ENCODE measurements at places on chromosomes 12 and 14.

GRCh38 chr12:33223956-33224355, 215.7 kb downstream of the SYT10 start:
- no peak for DNase-seq

GRCh38 chr14:22096514-22096895, 422.9 kb upstream of the OR4E1 start:
- no peak for DNase-seq

DNA sequence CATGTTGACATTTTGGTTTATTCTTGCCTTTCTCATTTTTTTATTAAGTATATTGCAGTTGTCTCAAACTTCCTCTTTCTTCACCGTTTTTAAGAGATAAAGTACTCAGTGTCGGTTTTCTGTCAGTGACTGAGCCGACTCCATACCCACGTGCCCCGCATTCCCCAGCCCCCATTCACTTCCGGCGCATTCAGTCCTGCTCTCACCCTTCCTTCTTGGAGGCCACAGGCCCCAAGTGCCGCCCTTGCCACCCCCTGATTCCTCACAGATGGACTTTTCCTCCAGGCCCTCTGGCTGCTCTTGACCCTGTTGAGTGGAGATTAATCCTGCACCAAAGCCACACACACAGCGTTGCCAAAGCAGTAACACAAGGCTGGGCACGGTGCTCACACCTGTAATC, 19.1 kb upstream of the DNAH10 start:
- no peak for DNase-seq

DNA sequence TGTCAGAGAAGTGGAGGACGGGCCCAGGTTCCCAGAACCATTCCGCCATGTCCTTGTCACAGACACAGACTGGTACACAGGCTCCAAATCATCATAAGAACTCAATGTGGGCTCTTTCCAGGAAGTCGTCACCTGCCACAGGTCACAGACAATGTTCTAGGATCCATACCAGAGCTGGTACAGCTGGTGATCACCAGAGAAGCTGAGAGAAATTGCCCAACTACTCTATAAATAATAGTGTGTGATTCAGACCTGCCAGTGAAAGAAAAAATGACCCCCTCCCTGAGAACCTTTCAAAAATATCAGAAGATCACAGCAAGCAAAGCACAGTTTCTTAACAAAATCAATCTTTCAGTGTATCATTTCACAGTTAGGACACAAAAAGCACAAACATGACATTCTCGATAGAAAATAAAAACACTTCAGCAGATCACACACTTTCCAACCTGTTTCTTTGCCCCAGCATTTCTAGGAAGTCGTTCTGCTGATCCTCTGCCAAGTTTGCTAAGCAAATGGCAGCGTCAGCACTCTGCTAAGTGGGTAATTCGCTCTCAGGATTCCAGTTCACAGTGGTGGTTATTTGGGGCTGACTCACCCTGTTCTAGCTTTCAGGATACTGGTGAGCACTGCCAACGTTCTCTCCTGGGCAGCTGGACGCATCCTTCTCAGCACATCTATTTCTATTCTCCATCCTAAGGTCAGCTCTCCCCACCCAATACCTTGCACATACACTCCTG, 223.3 kb upstream of the SFSWAP start:
- peak; percentile 38 for DNase-seq

GRCh38 chr14:55911776-55912175, 206.4 kb upstream of the PELI2 start:
- no peak for DNase-seq

- no peak for DNase-seq
Measured at GRCh38 chr12:84960918-84961317, 48.3 kb upstream of the SLC6A15 start.

- DNase-seq = no peak
Measured at GRCh38 chr12:49761677-49762467, 20.5 kb downstream of the TMBIM6 start.

DNA sequence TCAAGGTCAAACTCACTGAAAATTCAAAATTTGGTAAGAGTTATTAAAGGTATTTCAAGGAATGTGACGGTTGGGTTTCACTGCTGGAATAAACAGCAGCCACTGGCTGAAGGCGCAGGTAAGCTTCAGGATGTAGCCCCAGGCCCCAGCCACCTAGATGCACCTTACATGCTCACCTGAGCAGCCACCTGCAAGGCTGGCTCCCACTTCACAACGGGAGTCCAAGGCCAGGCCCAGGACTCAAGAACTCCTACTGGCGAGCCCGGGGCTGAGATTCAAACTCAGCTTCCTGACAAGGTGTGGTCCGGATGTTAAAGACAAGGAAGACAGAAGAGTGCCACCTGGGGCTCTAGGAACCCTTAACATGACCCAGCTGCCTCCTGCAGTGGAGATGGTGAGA, 78.4 kb downstream of the ITPK1 start:
- no peak for DNase-seq

DNA sequence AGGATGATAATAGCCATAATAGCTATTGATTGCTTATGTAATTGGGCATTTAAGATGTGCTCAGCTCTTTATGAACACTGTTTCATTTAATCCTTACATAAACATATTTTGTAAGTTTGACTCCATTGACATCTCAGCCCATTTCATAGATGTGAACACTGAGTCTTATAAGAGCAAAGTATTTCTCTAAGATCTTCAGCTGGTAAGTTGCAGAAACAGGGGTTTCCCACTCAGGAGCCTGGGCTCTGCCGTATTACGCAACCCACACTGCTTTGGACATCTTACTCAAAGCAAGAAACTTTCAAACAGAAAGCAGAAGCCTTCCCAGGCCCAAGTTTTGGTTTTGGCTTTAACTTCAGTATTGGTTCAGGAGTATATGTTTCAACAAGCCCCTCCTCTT, 705.1 kb downstream of the MED13L start:
- DNase-seq = no peak

DNA sequence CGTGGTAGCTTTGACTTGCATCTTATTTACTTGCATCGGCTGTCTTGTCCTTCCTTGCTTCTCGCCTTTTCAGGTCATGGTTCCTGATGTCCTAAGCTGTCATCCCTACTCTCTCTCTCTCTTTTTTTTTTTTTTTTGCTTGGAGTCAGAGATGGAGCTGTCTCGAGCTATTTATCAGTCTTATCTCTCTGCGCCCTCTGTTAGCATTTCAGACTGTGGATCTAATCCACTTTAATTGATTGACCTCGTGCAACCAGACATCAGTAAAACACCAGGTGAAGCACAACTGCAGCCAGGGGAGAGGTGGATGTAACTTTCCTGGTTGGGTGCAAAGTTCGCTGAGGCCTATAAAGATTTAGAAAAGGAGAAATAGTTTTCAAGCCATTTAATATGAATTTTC, 554.8 kb downstream of the DIO2 start:
- DNase-seq = no peak

DNA sequence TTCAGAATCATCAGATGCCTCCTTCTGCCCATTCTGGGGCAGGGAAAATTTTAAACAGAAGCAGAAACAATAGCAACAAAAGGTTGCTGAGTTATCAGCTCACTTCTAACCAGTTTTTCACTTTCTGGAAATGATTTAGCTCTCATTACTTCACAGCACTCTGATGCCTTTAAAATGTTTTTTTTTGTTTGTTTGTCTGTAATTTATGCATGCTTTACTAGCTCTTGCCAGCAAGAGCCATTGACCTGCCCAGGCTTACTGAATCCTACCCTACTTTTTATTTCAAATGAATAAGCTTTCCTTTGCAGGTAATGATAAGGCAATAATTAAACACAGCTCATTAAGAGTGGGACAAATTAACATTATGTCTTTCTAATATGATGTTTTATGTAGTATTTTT, 466.1 kb upstream of the NOVA1 start:
- DNase-seq = no peak

GRCh38 chr14:101464310-101464983, 96.8 kb upstream of the DIO3 start:
- no peak for DNase-seq

DNA sequence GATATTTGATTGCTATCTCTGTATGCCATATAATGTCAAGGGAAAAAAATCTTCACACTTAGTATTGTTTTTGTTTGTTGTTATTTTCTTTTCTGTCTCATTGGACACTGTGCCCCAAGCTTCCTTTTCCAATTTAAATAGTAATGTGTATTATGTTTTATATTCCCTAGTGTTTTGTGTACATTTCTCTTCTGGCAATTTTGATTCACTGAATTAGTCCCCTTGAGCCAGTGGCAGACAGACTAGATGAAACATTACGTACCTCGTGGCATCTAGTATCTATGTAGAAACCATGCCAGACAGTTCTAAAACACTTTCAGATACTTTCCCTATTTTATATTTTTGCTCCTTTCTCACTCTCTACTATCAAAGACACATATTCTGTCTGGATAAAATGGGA, at the start of gene OR6C1:
Gene OR6C1, plus strand, starts transcription at position 301 of the 400 bp plus-strand sequence. CDS start 6,257 bp downstream, outside the sequence.
- no peak for DNase-seq

GRCh38 chr12:89721291-89721987, 12.8 kb upstream of the ATP2B1 start:
- no peak for DNase-seq

GRCh38 chr12:6337958-6338433, 3.9 kb downstream of the TNFRSF1A start:
- DNase-seq = no peak

- no peak for DNase-seq
Measured at GRCh38 chr12:14751986-14752385, 51.3 kb downstream of the WBP11 start.

DNA sequence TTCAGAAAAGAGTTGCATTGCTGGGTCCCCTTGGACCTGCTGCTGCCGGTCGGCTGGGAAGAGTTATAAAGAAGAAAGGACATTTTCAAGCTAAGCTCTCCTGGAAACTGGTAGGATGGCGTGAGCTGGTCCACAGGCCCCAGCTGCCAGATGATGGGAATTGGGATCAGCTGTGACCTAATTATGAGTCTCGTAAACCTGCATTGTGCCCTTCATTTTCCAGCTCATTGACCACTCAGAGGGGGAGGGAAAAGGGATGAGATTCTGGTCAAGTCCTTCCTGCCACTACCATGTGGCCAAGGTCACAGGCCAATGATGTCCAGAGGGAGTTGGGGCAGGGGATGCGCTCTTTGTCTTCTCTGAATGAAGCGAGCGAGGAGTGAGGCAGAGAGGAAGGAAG, 320.9 kb downstream of the NRXN3 start:
- no peak for DNase-seq

DNA sequence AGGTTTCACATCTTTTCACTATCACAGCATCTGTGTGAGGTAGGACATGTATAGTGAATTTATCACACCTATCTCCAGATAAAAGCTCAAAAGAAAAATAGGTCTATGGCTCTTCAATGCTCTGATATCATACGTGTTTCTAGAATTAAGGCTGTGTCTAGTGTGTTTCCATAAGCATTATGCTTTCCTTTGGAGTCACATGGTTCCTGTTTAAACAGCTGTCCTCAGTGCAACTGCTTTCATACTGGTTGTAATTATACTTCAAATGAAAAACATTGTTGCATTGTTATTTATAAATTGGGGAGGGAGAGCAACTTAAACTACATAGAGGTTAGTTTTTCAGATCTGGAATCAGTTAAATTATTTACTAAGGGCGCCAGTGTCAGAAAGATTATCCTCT, 151.6 kb downstream of the SYT1 start:
- DNase-seq = no peak

GRCh38 chr12:12975322-12976077, 23.5 kb upstream of the GPRC5D start:
- DNase-seq = no peak

DNA sequence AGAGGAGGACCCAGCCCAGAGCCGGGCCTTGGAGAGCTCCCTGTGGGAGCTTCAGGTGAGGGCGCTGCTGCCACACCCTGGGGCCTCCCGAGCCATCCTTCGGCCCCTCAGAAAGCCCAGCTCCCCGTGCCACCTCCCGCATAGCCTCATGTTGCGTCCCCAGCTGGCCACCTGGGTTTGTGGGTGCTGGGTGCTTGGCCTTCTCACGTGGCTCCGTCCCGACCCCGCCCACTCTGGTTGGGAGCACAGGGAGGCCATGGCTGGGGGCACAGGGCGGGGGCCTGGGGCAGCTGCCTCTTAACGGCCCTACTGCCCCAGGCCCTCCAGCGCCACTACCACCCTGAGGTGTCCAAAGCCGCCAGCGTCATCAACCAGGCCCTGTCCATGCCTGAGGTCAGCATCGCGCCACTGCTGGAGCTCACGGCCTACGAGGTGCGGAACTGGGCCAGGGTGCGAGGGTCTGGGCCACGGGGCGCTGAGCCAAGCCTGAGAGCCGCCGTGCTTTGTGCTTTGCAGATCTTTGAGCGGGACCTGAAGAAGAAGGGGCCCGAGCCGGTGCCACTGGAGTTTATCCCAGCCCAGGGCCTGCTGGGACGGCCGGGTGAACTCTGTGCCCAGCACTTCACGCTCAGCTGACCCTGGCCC, 7.6 kb downstream of the NOC4L start:
- no peak for DNase-seq

DNA sequence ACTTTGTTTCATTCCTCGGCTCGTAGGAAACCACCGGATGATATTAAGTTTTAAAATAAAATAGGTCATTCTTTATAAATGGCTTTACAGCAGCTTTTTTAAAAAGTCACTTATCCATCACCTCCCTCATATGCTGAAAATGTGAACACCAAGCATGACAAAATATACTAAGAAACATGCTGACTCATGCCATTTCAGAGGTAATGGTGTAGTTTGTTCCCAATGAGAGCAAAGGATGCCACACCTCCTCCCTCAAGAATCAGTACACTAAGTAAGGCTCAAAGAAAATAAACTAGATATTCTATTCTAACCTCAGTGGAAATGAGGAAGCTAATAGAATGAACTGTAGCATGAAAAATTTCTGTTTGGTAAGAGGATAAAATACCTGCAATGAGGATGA, 5.5 kb upstream of the DIO2 start:
- no peak for DNase-seq

DNA sequence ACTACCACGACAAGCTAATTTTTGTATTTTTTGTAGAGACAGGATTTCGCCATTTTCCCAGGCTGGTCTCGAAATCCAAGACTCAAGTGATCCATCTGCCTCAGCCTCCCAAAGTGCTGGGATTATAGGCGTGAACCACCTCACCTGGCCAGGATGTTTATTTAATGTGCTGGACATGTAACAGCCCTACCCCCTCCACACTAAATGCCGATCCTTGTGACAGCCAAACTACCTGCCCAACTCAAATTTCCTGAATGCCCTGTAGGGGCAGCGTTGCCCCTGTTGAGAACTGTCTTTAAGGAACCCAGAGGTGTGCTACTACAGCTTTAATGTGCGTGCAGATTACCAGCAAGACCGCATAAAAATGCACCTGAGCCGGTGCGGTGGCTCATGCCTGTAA, 48.1 kb downstream of the KCNK13 start:
- DNase-seq = no peak

GRCh38 chr14:73344319-73344718, 107.0 kb downstream of the PAPLN start:
- DNase-seq = no peak

- DNase-seq = no peak
Measured at GRCh38 chr14:93963692-93964091, 12.7 kb downstream of the ASB2 start.

GRCh38 chr12:97464385-97465321, 2.0 kb downstream of the RMST start:
- peak; percentile 33 for DNase-seq

- no peak for DNase-seq
Measured at GRCh38 chr12:52280319-52280795, 5.9 kb downstream of the KRT86 start.

Measured in C1 segment of cervical spinal cord (tissue), 14 donors.